ENCODE measurements at places on chromosomes 1 and 21.

GRCh38 chr1:55329808-55330432 is 114.8 kb upstream of the USP24 start:
- DNase-seq = no peak

GRCh38 chr1:75710832-75711231 is 13.7 kb upstream of the ACADM start:
- no peak for DNase-seq

GRCh38 chr1:99969260-99969728 is 502 bp upstream of the SLC35A3 start:
- no peak for DNase-seq

DNA sequence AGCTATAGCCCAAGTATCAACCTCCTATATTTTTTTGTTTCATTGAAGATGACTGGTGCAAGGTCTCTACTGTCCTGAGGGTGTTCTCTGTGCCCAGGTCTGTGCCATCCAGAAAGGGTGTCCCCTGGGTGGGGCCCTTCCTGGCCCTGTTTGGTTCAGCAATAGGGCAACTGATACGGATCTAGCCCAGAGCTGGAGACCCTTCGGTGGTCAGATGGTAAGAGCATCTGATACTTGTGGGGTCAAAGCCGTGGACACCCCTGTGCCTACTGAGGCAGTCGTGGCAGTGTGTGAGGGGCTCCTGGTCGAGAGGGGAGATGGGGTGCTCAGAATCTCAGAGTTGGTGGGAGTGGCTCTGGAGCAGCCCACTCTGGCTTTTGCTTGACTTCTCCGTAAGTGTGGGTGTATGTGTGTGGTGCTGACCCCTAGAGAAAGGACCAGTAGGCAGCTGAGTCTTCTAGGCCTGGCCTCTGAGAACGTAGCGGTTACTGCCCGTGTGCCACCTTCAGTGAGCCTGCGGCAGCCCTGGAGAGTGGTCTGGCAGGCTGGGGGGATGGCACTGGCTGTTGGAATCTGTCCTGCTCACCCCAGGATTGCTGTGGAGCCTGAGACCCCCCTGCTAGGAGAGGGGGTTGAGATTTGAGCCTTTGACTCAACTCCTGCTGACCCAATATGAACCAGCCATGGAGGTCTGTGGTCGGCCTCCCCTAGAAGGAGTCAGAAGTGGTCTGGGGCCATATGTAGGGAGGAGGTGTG is 2.7 kb downstream of the AMPD2 start:
- DNase-seq = no peak

DNA sequence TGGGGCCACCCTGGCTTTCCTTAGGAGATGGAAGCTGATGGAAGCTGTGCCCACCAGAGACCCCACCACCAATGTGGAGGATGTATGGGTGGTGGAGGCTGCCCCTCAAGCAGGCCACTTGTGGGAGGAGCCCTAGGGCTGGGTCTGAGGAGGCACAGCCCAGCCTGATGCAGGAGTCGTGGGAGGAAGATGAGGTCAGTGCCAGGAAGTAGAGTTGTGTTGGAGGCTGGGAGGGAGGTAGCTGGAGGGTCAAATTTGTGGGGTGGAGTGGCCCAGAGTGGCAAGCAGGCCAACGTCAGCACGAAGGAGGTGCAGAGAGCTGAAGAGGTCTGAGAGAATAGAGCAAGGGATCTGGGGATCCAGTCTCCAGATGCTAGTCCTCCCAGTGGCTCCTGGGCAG is 119.0 kb upstream of the USP24 start:
- peak; percentile 18 for DNase-seq

DNA sequence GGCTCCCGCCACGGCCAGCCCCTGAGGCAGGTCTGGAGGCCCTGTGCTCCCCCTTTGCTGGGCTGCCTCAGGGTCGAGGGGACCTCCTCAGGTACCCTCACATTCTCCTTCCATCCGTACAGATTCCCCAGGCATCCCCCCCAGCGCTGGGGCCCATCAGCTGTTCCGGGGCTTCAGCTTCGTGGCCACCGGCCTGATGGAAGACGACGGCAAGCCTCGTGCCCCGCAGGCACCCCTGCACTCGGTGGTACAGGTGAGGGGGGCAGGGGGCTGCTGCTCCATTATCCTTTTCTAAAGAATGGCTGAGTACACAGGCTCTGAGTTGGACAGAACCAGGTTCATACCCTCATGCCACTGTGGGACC is 29.1 kb downstream of the RPS6KA1 start:
- no peak for DNase-seq

GRCh38 chr1:5601516-5601915 is 390.7 kb downstream of the NPHP4 start:
- no peak for DNase-seq

- no peak for DNase-seq
These were observed 87.7 kb upstream of the GADD45A start for GRCh38 chr1:67597336-67597735.

DNA sequence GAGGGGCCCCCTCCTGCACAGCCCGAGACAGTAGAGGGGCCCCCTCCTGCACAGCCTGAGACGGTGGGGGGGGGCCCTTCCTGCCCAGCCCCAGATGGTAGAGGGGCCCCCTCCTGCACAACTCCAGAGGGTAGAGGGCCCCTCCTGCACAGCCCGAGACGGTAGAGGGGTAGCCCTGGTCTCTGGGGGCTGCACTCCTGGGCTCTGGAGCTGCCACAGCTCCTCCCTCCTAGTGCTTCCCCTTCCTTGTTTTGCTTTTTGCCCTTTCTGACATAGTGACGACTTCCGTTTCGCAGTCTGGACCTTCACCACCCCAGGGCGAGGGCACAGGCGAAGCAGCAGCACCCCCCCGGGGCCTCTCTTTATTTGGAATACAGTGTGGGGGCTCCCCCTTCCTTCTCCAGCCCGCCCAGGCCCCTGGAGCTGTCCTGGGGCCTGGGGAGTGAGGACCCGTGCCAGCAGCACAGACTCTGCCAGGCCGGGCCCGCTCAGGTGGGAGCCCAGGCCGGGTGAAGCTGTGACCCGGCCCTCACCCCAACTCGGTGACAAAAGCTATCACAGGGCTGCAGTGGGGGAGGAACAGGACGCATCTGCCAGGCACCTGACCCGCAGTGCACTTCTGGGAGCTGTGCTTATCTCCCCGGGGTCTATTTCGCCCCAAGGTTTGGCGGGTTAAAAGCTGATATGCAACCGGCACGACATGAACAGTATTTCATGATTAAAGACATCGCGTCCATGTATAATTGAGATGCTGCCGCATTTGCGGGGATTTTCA is 1.1 kb upstream of the PRXL2B start:
- peak; percentile 22 for DNase-seq

- DNase-seq = no peak
These were observed 12.5 kb downstream of the TRAF3IP3 start for GRCh38 chr1:209768354-209768774.

All from kidney glomerular epithelial cell (primary cell).